NCI-H526 treated with DMSO at 0.1 percent for 48 hours (cell line): ENCODE measurements at places on chromosomes 11 and 22.

DNA sequence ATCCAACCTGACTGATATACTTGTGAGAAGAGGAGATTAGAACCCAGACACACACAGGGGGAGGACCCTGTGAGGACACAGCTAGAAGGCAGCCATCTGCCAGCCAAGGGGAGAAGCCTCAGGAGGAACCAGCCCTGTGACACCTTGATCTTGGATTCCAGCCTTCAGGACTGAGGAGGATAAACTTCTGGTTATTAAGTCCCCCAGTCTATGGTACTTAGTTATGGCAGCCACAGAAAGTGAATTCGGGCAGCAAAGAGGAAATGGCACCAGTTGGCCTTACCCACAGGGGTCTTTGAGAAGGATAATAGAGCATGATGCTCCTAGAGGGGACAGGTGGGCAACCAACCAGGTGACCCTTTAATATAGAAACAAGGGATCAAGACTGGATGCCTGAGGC is 49.4 kb downstream of the ASCL2 start:
- DNase-seq: no peak

DNA sequence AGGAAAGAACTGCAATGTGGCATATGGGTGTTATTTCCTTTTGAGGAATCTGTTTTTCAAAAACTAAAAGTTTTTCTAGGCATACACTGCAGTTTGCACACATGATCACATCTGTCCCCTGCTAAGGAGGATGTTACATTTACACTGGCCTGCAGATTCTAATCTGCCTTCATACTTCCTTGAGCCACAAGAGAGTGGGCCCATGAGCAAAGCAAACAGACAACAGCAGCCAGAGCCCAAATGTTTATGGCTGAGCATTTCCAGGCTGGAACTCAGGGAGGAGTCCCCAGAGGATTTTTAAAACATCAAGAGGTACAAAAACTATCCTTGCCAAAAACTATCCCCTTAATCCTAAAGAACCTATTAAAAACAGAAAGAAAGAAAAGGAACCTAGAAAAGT is 117.2 kb upstream of the MTNR1B start:
- no peak for DNase-seq

- DNase-seq: no peak
These were observed 5.9 kb downstream of the SPI1 start for GRCh38 chr11:47372422-47372821.

- DNase-seq: no peak
These were observed 63.6 kb upstream of the PPARA start for GRCh38 chr22:46086577-46087335.

GRCh38 chr11:16924826-16925560 is 89.2 kb downstream of the PLEKHA7 start:
- DNase-seq: peak; percentile 66

DNA sequence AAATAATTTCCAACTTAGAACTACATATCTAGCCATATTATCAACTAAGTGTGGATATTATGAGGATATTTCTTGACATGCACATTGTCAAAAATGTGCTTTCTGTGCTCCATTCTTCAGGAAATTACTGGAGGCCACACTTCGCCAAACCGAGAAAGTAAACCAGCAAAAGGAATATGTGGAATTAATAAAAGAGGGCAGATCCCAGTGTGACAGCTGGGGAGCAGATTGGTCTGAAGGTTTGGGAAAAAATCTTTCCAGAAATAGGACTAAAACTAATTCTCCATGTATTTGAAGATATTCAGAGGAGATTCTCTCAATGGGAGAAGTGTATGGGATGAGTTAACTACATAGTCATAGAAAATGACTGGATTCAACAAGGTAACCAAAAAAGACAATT is 546.9 kb upstream of the API5 start:
- DNase-seq: no peak

DNA sequence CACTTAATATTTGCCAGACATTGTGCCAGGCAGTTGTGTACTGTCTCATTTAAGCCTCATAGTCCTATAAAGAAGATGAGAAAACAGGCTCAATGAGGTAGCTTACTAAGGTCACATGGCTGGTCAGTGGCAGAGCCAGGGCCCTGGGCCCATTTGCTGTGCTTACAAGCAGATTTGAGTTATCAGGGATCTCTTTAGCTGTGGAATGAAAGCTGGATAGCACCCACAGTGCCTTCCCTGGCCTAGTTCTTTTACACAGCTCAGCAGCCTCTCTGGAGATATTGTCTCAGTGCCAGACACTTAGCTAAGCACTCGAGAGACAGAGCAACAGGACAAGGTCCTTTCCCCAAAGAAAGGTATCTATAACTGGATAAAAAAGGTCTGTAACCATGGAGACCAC is 6.1 kb downstream of the TMEM86A start:
- no peak for DNase-seq

DNA sequence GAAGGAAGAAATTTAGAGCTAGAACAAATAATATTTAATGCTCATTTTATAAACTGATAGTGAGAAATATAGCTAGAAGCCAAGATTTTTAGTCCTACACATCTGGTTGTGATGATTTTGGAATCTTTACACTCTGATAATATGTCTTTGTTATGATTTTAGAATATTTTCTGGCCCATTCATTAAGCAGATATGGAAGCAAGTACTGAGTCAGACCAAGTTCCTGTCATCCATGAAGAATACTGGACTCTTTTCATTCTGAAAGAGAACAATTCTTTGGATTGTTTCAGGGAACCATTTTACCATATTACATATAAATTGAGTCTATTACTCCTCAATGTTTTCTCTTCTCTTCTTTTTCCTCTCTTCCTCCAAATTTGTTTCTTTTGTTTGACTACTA is 227.4 kb downstream of the TMEM135 start:
- no peak for DNase-seq

- DNase-seq: no peak
These were observed 97.2 kb downstream of the MICAL2 start for GRCh38 chr11:12207384-12208150.

DNA sequence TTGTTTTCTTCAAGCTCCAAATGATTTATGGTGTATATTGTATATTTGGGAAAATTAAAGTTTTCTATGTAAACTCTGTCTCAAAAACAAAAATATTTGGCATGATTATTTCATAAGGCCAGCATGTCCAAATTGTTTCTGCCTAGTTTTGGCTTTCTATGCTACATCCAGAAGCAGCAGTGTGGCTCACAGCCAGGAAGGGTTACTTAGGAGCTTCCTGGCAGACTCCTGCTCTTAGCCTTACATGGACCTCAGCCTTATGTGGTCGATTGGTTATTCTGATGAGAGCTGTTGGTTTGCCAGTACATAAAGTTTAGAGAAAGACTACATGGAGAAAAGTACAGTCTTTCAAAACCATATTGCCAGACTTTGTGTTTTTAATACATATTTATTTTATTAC is 297.7 kb upstream of the FAT3 start:
- no peak for DNase-seq

DNA sequence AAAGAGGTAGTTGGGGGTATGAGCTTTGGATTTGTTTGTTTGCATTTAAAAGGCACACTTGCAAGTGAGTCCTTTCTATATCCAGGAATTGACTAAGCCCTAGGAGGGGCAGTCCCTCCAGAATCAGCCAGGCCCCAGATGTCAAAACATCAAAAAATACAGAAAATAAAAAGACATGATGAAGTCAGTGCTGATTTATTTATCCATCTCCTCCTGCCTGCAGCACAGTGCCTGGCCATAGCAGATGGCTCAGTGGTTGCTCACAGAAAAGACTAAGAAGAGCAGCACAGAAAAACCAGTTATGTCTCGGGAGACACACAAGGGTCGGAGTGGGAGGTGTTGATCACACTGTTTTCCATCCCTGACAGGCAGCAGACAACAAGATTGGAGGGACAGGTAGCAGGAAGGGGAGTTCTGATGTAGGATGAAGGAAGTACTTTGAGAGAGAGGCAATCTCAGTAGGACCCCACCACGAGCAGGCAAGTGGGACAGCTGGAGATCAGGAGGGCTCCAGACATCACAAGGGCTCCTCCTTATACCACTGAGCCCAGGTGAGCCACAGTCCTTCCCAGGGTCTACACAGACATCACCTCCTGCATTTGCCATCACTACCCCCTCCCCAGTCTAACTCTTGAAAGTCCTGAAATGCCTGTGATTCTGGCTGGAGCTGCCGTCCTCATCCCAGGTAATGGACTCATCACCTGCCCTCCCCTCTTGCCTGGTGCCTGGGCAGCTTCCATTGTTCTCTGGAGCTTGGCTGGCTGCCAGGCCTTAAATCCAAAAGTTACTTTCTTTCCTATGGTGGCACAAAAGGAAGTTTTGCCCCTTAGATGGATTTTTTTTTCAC is 32.3 kb downstream of the TMPRSS5 start:
- DNase-seq: no peak

GRCh38 chr11:33976495-33977199 is 74.9 kb upstream of the CAPRIN1 start:
- no peak for DNase-seq

DNA sequence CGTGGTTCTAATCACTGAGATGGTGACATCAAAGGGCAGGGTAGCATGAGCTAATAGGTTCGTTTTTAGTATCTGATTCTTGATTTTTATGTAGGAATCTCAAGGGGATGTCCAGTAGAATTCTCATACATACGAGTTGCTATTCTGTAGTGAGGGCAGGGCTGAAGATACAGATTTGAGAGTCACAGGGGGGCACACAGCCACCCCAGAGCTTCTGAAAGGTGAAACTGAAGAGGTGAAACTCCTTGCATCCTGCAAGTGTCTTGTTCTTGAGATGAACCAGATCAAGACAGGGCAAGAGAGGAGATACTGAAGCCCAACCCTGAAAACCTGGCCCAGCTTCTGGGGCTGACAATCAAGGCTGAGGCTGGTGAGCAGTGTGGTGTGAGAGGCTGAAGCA is 35.6 kb upstream of the TMEM123 start:
- DNase-seq: no peak

DNA sequence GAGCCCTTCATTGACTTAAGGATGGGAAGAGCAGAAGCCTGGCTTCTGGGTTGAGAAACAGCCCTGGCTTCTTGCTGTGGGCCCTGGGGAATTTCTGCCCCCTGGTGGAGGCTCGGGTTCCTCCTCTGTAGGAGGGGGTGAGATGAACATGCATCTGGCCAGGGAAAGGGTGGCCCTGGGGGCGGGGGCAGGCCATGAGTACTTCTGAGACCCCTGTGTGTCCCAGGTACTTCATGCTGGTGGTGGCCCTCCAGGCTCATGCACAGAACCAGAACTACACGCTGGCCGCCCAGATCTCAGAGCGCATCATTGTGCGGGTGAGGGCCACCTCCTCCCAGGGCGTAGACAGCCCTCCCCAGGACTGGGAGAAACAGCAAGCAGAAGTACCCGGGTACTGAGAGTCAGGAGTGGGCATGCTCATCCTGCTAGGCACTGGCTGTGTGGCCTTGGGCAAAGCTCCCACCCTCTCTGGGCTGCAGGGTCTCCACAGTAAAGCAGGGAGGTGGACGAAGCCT is 15.8 kb downstream of the TMEM258 start:
- DNase-seq: no peak

DNA sequence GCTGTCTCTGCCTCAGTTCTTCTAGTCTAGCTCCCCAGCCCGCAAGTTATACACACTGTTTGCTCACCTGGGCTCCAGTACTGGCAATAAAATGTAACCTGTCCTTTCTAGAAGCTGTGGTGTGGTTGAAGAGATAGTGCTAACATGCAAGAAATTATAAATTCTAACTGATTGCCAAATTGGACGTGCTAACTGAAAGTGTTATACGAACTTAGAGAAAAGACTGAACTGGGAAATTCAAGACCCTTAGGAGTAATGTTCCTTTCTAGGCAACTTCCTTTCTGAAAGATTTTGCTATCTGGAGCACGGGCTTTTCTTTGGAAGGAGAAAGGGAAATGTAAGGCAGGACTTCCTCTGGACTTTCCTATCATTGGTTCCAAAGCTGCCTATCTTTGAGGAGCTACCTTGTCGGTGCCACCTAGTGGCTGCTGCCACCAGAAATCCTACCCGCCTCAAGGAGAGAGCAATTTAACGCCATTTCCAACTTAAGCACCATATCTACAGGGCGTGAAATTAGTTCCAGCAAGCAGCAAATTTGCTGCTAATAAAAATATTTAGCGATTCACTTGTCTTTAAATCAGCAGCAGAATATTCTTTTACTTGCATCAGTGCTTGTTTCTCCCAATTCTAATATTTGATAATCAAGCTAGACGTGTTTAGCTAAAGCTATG is 12.7 kb upstream of the TMEM218 start:
- no peak for DNase-seq
